Smooth muscle cell of the coronary artery (primary cell): ENCODE measurements at places on chromosomes 11 and 22. TPM values are rescaled to one million over a fixed set of nuclear protein-coding genes. Genes with fewer than 3 reads are reported as not detected.

ADAMTS15 gene
- total RNA-seq = 27.0 and 42.8 TPM in 2 replicates

CRYAB gene
- total RNA-seq = 20.4 and 40.8 TPM in 2 replicates

ZP1 gene
- 0.12 TPM in 1 of 2 replicates, not detected in the other for total RNA-seq

ZNF70 gene
- total RNA-seq = 1.4 and 3.5 TPM in 2 replicates

NFAM1 gene
- total RNA-seq = not detected in 2 replicates

KCNQ1 gene
- under 0.01 TPM in 1 of 2 replicates, not detected in the other for total RNA-seq
